ENCODE measurements at places on chromosomes 6 and 20.
A peak's percentile ranks its signal among the peaks of the same experiment; 100 is the strongest.

- no peak for DNase-seq
Measured at GRCh38 chr6:162100096-162100495, 627.5 kb downstream of the PRKN start.

- no peak for DNase-seq
Measured at GRCh38 chr20:40499391-40499790, 189.6 kb downstream of the MAFB start.

DNA sequence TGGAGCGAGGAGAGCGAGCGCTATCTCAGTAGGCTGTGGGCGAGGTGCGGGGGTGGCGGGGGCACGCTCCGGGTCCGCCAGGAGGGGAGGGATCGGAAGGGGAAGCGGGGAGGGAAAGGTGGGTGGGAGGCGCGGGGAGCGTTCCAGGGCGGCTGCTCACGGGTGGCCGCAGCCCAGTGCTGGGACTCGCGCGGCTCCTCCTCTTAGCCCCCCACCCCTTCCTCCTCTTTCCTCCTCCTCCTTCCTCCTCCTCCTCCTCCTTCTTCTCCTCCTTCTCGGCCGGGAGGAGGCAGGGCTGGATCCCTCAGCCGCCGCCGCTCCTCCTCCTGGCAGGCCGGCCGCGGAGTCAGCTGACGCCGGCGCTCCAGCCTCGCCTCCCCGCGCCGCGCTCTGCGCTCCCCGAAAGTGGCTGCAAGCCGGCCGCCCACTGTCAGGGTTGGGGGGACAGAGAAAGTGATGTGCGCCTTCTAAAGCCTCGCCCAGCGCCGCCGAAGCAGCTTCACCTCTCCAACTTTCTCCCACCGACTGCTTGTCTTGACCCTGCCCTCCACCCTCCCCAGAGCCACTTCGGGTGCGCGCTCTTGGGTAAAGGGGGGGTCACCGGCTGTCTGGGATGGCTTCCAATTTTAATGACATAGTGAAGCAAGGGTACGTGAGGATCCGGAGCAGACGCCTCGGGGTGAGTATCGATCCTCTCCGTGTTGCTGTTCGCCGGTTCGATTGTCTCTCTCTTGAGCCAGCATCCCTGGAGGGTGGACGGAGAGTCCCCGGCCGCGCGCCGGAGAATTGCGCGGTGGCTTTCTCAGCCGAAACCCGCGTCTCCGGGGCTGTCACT lies at the start of gene DOK5:
DOK5 (plus strand) TSS at position 260 of the 835 bp plus-strand sequence; CDS start at position 614, 354 bp downstream.
- DNase-seq, result no peak

GRCh38 chr6:35600659-35601125 lies 88.0 kb upstream of the TULP1 start:
- DNase-seq, result no peak

DNA sequence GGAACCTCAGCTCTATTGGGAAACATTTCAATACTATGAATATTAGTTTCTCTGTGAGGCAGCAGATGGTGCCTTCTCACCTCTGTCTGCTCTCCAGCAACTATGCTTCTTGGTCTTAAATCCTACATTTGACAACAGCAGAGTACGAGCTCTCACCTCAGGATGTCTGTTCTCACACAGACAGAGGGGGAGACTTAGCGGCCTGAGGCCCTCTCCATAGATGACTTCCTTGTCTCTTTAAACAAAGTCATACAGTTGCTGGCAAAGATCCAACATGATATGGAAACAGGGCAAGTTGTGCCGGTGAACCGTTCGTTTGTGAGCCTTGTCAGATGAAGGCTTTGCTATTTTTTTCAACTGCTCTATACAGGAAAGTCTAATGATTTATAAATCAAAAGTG lies 43.7 kb upstream of the GABRR1 start:
- DNase-seq, result peak; percentile 35

DNA sequence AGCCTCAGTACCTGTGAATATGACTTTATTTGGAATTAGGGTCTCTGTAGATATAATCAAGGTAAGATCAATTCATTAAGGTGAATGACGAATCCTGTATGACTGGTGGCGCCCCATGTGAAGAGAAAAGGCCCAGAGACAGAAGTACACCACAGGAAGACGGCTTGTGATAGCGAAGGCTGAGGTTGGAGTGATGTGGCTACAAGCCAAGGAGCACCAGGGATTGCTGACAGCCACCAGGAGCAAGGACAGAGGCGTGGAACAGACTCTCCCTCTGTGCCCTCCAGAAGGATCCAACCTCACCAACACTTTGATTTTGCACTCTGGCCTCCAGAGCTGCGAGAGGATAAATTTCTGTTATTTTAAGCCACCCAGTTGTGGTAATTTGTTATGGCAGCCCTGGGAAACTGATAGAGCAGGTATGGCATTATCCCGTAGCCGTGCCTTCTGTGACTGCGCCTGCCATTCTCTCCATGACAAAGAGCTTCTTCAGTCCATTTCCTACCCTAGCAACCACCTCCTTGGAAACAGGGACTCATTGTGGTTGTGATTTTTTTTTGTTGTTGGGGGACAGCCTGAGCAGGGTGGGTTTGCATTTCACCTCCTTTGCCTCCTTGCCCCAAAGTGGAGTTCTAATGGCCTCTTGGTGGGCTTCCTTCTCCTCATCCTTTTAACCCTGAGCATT lies 29.6 kb downstream of the PTK7 start:
- DNase-seq, result no peak

GRCh38 chr6:15520626-15521203 lies 142.1 kb downstream of the DTNBP1 start:
- no peak for DNase-seq

DNA sequence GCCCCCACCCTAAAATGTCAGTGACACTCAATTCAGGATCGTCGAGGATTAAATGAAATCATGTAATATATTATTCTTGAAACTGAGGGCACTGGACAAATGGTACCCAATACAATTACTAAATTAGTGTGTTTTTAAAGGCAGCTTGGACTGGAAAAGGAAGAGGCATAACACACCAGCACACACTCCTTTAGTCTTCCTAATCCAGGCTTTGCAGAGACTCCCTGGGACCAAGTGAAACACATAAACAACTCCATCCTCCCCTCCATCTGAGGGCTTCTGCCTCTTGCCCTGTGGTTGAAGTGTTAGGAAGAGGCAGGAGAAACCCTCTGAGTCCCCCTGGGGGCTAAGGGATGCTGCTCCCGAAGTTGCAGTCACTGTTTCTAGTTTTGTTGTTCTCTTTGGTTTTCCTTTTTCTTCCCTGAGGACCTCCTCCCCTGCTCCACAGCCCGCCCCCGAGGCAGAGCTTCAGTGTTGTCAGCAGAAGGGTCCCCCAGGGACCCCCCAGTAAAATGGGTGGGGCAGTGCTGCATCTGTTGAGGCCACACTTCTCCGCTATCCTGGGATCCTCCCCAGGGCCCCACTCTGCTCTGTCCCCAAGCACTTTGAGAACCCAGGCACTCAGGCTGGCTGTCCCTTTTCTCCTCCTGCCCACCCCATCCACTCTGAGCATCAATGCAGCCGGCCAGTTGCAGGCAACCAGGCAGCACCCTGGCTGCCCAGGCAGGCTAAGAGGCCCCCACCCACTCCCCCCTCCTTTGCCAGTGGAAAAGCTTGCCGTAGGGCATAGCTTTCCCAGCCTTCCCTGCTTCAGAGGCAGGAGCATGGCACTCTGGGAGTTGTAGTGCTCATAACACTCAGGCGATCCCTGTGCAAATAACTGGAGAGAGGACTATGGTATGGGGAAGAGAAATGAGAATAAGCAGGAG lies 5.9 kb downstream of the TMEM63B start:
- peak; percentile 57 for DNase-seq

- no peak for DNase-seq
Measured at GRCh38 chr20:10769700-10770099, 95.9 kb upstream of the JAG1 start.

DNA sequence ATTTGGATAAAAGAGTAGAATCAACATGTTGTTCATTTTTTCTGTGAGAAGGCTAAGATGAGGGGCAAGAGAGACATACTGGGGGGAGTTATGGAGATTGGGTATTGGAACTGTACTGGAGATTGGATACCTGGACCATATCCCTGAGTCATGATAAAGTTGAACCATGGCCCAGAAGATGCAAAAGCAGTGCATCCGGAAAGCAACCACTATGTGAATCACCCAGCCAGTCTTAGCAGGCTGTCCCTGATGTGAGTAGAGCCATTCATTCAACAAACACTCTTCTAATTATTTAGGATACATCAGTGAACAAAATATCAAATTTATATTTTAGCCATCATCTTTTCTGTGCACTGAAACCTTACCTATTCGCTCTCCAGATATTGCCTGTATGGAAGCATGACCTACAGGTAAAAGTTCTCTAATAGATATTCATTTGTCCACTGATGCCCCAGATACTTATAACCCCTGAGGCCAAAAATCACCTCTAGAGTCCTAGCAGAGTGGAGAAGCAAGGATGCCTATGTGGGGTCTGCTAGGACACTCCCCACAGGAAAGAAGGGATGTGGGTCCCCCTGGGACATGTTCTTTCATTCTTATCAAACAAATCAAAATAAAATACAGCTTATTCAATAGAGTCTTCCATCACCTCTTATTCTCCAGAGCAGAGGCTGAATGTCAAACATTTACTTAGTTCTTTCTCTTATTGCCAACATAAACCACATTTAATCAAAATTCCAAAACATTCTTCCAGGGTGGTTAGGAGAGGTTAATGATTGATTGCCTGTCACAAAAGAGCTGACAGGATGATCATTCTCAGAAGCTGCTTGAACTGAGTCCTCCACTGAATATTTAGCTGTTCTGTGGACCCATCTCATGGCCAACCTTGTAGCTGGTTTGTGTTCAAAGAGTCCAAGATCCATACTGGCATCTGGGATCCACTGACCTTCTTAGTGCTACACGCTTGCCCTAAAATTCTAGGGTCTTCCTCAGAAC lies 37.0 kb upstream of the PKHD1 start:
- DNase-seq, result no peak

GRCh38 chr6:105994591-105995390 lies 91.3 kb upstream of the PRDM1 start:
- DNase-seq, result peak; percentile 33

DNA sequence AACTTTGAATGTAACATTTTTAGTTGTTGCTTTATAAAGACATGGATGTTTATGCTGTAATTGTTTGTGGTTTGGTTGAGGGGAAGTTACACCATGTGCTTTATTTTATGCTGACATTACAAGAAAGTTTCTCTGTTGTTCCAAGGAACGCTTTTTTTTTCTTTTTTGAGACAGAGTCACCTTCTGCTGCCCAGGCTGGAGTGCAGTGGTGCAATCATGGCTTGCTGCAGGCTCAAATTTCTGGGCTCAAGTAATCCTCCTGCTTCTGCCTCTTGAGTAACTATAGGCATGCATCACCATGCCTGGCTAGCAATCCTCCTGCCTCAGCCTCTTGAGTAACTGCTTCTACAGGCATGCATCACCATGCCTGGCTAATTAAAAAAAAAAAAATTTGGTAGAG lies 21.0 kb upstream of the IFNGR1 start:
- DNase-seq, result no peak

DNA sequence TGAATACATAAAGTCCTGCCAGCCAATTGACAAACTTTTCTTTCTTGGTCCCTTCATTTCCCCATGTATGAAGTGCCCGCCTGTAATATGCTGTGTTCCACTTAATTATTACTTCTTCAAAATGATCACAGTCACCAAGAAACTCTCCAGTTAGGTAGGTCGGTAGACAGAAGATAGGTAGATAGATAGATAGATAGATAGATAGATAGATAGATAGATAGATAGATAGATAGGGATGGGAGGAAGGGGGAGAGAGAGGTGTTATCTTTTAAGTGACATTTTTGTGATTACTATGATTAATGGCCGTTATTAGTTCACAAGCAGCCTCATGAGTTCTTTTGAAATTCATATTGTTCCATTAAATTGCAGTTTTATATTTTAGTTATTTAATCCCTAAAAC lies 79.5 kb upstream of the TPD52L1 start:
- DNase-seq, result no peak

- no peak for DNase-seq
Measured at GRCh38 chr6:17233531-17233930, 47.6 kb upstream of the RBM24 start.

GRCh38 chr6:1801401-1801800 lies 191.7 kb downstream of the FOXC1 start:
- no peak for DNase-seq

- peak; percentile 39 for DNase-seq
Measured at GRCh38 chr6:136408204-136408603, 118.6 kb upstream of the BCLAF1 start.

DNA sequence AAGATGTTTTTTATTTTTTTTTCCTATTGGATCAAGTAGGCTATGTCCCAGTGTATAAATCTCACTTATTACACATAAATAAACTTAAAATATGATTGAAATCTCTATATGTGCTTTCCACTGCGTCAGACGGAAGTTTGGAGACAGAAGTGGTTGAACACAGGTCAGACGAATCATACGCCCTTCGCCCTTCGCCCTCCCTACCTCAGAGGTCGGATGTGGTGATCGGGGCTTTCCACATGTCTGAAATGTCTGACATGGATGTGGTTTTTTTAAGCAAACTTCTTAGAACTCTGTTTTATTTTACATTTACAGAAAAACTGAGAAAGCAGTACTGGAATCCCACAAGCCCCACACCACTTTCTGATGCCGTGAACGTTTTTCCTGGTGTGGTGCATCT lies 344.4 kb downstream of the THBS2 start:
- DNase-seq, result no peak

- DNase-seq, result no peak
Measured at GRCh38 chr6:144140867-144141266, 9.4 kb upstream of the STX11 start.

DNA sequence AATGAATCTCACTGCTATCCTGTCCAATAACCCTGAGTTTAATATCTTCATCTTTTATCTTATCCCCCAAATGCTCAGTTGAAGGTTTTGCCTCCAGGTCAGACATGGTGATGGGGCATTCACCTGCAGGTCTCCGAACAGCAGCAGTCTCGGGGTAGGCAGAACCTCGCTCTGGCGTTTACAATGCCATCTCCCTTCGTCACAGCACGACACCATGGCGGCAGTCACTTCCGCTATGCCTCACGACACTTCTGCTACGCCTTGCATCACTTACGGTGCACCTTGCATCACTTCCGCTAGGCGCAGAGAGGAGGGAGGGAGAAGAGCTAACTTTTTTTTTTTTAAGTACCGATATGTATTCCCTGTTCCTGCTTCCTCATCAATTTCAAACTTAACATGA lies 194.9 kb downstream of the BCAS1 start:
- no peak for DNase-seq

GRCh38 chr6:75209184-75209723 lies 3.4 kb upstream of the COL12A1 start:
- no peak for DNase-seq

- peak; percentile 44 for DNase-seq
Measured at GRCh38 chr6:148608199-148608951, 138.5 kb upstream of the UST start.

DNA sequence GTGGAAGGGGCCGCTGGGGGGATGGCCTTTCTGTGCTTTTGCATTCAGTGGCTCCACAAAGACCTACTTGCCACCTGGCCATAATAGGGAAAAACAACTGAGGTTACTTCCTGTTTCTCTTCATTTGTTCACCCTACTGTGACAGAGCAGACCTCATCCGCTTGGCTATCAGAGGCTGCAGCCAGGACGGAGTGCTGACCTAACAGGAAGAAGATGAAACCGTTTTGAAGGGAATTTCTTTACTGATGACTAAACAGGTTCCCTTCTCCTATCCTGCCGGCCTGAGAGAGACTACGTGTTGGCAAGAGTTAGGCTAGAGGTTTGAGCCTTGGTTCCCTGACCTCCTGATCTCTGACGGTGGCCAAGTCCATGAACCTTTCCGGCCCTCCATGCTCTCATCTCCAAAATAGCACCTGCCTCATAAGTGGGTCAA lies 21.3 kb downstream of the PRR18 start:
- no peak for DNase-seq

Measured in HT-29 (cell line).